ENCODE measurements at places on chromosomes 6 and 20.

DNA sequence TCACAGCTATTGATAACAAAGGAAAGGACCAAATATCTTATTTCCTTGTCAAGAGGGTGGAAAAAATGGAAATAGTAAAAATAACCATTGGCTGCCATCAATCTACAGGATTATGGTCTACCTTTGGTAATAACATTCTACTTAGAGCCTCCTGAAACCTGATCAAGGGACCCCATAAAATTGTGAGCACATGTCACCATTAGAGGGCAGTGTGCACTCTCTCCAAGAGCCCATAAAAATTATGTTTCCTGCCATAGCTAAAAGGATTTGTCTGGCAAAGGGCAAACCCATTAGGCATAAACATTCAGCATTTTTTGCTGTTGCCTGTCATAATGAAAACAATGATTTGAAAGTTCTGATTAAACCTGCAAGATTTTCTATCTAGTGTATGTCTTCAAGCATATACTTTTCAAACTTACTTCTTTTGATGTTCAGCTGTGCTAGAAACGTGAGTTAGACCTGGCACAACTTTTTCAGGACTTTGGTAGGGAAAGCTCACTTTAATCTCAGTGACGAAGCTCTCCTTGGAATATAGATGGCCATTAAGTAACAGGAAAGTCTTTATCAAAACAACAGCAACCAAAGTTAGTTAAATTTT is 120.7 kb upstream of the ZFP64 start:
- peak; percentile 4 for DNase-seq

GRCh38 chr6:136582711-136583471 is 32.7 kb upstream of the MAP7 start:
- DNase-seq, result no peak

DNA sequence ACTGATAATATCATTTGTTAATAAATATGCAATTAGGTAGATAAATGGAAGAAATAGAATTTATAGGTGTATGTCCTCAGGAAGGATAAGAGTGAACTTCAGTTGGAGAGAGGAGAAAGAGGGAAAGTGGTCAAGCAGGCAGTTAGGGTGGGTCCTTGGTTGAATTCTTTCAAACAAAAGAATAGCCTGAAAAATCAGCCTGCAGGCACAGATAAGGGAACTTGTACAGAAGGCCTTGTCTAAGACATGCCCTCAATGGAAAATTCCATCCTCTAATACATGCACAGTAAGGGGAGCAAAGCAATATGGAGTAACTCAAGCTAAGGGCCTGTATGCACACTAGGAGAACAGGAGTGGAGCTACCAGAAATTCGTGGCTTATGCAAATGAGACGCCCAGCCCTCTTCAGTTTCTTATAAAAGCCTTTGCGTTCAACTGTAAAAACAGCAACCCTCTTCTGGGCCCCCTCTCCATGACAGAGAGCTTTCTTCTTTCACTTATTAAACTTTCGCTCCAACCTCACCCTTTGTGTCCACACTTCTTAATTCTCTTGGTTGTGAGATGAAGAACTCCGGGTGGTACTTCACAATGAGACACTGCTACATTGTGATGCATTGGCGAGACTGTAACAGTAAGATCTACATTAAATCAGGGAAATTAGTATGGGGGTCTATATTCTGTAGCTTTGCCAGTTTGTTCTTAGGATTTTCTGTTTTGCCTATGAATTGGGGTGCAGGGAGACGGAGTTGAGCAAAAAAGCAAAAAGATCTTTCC is 147.0 kb downstream of the HS3ST5 start:
- DNase-seq, result no peak

- no peak for DNase-seq
These were observed 642.0 kb upstream of the CHD6 start for GRCh38 chr20:42260184-42260583.

GRCh38 chr6:76681781-76682180 is 609.3 kb upstream of the IMPG1 start:
- no peak for DNase-seq

DNA sequence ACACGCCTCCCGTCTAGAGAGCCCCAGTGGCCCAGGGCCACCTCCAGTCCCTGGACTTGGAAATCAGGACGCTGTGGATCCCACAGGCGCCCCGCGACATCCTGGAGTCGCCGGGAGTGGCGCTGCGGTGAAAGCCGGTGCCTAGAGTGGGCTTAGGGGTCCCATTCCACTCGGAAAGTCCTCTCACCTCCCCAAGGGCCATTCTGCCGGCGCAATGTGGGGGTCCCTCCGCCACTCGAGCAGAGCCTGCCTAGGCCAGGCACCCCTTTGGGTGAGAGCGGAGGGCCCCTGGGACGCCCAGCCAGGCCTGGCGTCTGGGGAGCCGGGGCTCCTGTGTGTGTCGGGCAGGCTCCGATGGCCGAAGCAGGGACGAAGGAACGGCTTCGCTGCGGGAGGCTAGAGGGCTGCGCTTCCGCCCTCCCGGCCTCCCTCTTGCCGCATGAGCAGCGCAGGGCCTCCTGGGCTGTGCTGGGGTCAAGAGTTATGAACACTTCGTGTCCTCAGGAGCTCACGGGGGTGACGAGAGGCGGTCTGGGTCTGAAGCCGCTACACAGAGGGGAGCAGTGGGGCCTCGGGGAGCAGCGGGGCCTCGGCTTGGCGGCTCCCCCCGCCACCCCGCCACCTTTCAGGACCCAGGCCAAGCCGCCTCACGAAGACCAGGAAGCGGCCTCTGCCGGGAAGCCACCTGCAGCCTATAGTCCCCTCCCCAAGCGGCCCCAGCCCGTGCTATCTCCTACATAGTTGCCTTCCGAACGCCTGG is 13.6 kb downstream of the POU3F2 start:
- no peak for DNase-seq

DNA sequence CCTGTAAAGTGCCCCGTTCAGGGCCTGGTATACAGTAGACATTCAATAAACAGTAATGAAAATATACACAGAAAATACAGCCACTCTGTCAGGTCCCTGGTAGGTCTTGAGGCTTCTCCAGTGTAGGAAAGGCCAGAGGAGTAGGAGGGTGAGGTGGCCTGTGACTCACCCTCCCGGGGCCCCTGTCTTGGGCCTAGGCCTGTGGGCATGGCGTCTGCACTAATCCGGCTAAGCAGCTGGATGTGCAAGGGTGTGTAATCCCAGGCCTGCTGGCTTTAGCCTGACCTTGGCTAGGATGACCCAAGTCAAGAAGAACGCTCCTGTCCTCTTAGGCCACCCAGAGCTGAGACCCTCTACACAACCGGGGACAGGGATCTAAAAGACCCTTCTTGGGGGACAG is 84.9 kb downstream of the KCNB1 start:
- DNase-seq, result no peak

- DNase-seq, result no peak
These were observed 76.0 kb downstream of the CD83 start for GRCh38 chr6:14193524-14193923.

GRCh38 chr6:163543321-163543720 is 128.8 kb downstream of the QKI start:
- DNase-seq, result no peak

GRCh38 chr6:148530394-148530953 is 187.8 kb downstream of the SASH1 start:
- no peak for DNase-seq

- DNase-seq, result peak; percentile 84
These were observed 706 bp downstream of the ZNF184 start for GRCh38 chr6:27472182-27472616.

DNA sequence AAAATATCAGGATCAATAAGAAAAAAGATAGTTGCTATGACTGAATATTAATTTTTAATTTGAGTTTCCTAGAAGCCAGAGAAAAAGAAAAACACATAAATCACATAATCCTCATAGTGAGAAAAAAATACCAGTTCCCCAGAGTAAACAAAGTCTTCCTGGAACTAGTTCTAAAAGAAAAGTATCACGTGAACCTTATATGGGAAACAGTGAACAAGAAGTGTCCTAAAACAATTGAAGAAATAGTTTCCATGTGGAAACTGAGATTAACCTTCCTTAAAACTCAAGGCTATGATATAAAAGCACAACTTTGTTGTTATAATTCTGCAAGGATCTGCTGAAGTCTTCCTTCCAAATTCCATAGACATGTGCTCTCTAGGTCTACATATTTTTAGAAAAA is 50.6 kb downstream of the RCAN2 start:
- DNase-seq, result no peak

DNA sequence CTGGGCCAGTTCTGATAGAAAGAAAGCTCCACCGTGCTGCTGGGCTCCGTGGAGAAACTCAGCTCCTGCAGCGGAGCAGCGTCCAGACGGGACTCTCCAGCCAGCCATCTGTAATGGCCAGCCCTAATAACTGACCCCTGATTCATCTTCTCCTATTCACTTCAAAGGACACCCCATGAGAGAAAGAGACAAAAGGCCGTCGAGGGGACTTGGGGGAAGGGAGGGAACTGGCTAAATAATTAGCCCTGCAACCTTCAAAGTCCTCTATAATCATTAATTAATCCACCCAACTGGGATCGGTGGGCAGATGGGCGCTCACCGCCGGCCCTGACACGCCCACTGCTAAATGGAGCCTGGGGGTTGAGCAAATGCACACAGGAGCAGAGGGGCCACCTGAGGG is 512.4 kb downstream of the CD83 start:
- DNase-seq, result no peak

DNA sequence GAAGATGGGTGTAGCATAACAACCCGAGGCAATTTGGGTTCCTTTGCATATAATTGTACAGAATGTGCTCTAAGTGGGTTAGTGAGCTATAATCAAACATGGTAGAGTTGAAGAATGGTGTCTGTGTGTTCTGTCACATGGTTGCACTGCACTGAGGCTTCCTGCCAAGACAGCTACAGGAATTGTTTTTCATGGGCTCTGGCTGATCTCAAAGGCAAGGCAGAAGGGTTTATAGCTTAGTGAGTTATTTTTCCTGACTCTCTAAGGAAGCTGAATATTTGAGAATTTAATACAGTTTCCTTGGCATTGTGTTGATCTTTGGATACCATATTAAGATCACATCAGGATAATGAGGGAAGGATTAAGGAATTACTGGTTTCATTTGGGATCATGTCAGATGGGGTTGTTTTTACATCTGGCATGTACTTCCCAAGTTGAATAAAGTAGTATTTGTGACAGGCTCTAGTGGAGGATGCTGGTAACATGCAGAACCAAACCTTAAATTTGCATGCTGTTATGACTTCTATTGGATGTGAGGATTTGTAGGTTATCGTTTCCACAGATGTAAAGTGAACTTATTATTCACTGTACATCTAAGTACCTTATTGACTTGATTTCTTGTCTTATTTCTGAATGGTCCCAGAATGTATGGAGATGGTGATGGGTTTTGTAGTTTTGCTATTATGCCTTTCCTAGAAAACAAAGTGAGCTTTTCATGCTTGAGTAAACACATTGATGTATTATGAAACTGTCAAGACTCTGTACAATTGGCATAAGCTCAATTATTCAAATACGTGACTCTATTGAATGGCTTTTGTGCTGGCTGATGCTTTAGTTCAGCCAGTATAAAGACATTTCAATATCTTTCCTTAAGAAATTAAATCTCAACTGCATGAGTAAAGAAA is 43.3 kb downstream of the LRRC1 start:
- no peak for DNase-seq

- DNase-seq, result no peak
These were observed 152.3 kb upstream of the NEDD9 start for GRCh38 chr6:11384531-11385309.
